ENCODE measurements at places on chromosomes 11 and 22.

- DNase-seq: no peak
Measured at GRCh38 chr22:42326801-42327200, 56.3 kb upstream of the TCF20 start.

DNA sequence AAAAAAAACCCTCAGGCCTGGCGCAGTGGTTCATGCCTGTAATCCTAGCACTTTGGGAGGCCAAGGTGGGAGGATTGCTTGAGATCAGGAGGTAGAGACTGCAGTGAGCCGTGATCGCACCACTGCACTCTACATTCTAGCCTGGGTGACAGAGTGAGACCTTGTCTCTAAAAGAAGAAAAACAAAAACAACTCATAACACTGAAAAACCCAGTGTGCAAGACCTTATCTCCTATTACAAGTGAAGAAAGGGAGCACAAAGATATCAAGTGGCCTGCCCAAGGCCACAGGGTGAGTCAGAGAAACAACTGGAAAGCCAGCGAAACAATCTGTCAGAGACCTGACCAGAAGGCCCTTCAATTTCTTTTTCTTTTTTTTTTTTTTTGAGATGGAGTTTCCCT lies 2.5 kb downstream of the TXN2 start:
- no peak for DNase-seq

- peak; percentile 75 for DNase-seq
Measured at GRCh38 chr22:30398685-30399680, 2.2 kb downstream of the SEC14L2 start.

DNA sequence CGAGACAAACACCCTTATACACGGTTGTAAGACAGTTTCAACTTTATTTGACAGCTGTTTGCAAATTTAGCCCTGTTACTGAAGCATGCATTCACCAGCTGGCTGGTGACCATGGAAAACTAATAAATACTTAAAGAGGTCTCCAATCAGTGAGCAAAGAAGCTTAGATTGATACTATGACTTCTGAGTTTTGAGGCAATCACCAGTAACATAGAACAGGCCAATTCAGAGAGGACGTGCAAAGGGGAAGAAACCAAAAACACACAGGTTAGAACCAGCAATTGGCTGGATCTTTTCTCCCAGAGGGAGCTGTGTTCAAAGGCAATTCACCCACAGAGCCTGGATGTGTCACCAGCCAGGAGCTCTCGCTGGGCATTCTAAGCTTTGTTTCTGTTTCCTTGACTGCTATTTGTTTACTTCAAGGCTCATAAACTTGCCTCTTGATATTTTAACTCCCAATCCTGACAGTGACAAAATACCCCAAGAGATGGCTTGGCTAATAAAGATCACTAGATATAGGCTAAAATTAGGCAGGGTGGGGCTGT lies 113.6 kb upstream of the MTMR2 start:
- DNase-seq: peak; percentile 67

GRCh38 chr11:76185511-76185910 lies 20.8 kb downstream of the WNT11 start:
- DNase-seq: no peak

DNA sequence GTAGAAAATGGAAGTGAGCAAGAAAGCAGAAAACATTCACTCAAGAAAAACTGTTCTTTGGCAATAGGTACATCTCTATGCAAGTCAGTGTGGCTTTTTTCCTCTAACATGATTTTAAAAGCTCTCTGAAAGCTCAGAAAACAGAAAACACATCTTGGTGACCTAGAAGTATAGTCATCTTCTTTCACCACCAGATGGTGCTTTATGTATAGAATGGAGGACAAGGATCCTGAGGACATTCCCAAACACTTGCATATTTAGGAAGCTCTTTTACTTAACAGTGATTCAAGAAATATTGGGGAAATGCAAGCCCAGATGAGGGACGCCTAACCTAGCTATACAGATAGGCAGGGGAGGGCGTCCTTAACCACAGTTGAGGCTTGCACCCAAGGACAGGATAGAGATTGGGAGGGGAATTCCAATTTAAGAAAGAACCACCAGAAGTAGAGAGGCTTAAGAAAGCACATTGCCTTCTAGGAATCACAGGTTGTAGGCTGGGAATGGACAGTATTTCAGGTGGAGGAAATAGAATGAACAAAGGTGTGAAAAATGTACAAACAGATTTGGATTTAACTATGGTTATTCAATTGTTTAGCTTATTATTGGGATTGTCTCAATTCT lies 13.8 kb upstream of the CCDC81 start:
- peak; percentile 54 for DNase-seq

- no peak for DNase-seq
Measured at GRCh38 chr11:103849366-103849765, 187.1 kb upstream of the DDI1 start.

- no peak for DNase-seq
Measured at GRCh38 chr22:37400719-37401118, 26.6 kb downstream of the ELFN2 start.

DNA sequence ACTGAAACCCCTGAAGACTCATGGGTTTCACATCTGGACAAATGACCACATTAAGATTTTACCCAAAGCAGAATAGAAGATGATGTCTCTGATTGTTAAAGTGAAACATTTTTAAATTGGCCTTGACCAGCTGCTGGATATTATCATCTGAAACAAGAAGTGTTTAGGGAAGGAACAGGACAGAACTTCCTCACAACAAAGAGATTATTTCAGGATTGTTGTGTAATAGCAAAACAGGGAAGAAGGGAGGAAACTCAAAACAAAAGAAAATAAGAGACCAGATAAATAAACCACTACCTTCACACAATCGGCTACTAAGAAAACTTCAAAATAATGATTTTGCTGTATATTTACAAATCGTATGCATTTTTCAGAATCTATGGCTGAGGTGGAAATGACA lies 319.2 kb upstream of the API5 start:
- DNase-seq: no peak

DNA sequence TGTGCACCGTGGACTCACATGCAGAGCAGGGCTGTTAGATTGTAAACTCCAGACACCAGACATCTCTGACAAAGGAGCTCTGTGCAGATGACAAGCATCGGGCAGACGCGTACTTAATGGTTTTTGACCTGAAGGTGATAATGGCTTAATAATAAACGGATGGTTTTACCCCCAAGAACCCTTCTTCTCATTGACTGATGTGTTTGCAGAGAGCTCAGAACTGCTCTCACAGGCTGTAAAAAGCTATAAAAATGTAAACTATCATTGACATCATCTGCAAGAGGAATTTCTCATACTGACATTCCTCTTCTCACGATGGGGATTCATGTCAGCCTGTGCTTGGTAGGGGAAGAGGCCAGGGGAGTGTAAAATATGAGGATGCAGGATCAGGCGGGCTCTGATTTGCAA lies 8.6 kb upstream of the ARHGAP8 start:
- DNase-seq: no peak

- DNase-seq: no peak
Measured at GRCh38 chr11:6670202-6670830, 12.8 kb downstream of the MRPL17 start.

DNA sequence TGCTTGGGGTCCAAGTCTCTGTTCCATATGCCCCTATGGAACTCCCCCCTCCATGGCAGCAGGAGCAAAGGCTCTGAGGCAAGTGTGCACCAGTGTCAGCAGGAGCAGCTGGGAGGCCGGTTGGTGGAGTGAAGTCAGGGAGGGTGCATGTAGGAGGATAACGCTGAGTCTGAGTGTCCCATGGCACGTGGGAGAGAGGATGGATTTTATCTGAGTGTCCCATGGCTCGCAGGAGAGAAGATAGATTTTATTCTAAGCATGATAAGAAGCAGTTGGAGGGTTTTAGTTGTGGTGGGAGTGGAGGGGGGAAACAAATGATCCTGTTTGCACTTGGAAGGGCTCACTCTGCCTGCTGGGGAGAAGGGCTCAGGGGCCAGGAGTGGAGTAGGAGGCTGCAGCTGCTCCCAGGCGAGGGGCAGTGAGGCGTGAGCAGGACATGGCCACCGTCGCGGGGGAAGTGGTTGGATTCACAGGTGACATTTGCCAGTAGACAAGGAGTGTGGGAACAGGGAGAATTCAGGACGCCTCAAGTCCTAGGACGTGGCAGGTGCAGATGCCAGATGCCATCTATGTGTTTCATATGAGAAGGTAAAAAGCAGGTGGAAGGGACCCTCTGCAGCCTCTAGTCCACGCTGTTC lies 33.6 kb upstream of the PARVG start:
- no peak for DNase-seq

DNA sequence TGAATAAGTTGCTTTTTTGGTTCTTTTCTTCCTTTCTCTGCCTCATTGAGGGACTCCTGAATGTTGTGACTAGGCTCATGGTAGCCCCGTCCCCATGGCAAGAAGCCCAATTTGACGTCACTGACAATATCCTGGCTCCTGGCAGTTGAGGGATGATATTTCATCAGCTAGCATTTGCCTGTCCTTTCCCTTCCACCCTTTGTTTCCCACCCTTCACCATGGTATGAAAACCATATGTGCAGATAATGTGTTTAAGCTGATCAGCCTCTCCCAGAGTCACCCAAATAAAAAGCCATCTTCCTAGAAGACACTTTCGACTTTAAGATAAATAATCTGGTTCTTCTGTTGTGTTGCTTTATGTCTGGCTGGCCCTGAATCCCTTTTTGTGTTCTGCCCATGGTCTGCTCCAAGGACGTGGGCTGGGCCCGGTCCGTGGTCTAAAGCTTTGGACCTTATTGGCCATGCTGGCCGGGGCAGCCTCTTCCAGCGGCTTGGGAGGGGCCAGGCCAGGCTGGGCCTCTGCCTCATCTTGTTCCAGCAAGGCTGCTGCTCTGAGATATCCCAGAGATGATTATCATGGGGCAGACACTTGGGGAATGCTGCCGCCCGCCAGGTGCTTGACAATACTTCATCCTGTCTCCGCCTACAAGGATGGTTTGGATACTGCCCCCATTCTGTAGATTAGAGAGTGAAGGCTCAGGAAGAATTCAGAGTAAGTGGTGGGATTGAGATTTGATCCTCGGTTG lies 5.1 kb downstream of the TSPAN18 start:
- DNase-seq: peak; percentile 56

DNA sequence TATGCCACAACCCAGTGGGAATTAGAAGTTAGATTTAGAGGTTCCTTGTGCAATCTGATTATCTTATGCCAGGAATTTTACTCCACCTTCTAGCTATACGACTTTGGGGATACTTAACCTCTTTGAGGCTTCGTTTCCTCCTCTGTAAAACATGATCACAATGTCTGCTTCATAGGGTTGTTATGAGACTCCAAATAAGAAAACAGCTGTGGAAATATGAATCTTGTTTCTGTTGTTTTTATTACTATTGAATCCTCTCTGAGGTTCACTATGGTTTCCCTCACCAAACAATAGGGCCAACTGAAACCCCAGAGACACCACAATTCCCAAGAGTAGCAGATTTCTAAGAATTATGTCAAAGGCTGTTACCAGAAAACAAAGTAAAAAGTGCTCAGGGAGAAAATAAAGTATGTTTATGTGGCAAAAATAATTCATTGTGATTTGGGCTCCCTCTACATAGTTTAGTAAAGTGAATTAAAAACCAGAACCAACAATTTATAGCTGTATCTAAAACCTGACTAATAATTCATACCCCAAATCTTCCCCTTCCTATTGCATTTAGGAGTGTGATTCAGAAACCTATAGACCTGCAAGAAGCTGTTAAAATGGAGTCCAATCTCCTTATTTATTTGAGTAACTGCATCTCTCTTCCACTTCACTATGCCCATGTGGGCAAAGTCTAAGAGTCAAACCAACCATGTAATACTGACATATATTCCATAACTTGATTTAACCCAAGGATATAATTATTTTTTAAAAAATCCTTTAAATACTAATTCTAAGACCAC lies 38.4 kb downstream of the AMBRA1 start:
- DNase-seq: no peak

- no peak for DNase-seq
Measured at GRCh38 chr22:22235558-22235957, 9.0 kb upstream of the VPREB1 start.

DNA sequence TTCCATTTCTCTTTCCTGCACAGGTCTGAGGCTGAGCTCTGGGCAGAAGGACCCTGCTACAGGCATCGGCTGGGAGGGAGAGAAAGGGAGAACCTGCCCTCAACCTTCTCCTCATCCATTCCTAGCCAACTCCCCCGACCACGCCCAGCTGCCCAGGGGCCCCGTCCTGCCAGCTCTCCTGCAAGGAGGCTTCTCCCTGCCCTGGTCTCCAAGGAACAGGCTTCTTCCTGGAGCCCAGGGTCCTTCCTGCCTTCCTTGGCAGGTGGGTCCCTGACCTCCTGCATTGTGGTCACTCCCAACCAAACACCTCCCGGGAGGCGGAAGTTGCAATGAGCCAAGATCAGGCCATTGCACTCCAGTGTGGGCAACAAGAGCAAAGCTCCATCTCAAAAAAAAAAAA lies 12.5 kb upstream of the HMOX1 start:
- DNase-seq: no peak
